ENCODE measurements at places on chromosomes 5 and 9.

GRCh38 chr5:165497707-165498106 lies 1992.3 kb downstream of the MAT2B start:
- no peak for DNase-seq

GRCh38 chr5:66820630-66821207 lies 224.5 kb downstream of the MAST4 start:
- no peak for DNase-seq

DNA sequence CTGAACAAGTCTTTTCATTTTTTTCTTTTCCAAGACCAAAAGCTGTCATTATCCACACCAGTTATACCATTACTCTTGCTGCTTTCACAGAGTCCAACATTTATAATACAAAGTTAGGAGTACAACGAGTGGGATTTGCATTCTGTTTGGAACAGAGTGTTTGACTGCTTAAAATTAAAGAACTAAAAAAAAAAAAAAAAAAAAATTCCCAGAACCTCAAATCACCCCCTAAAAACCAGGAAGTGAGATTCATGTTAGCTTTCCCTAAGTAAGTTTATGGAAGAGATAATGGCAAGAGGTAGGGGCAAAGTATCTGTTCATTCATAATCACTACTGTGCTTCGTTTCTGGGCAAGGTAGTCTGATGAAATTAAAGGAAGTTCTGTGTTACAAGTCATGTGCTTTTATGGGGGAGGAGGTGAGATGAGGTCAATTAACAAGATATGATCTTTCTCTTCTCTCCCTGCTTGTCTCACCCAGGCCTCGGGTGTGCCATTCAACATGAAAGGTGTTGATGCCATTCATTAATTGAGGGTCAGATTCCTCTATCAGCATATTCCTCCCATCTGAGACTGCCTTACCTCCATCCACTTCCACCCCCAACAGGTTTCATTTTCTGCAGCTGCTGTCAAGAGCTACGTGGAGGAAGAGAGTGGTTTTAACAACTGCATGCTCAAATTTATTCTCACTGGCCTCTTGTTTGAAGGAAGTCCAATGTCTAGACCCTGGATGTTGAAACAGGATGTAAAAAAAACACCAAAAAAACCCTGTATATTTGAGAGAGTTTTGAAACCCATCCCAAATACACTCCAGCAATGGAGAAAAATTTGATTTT lies 58.1 kb downstream of the MARCHF3 start:
- DNase-seq, result no peak

DNA sequence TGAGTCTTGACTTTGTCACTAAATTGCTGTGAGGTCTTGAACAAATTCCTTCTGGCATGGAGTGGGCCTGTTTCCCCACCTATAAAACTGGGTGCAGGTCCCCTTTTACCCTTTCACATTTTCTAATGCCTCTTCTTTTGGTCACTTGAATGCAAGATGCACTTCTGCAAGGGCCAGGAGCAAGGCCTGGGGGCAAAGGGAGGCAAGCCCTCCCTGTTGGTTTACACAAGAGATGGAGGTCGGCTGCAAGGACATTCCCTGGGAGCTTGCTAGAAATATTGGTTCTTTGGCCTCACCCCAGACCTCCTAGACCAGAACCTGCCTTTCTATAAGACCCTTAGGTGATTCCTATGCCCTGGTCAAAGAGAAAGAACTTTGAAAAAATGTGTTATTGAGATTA lies 5.8 kb downstream of the FOXE1 start:
- DNase-seq, result no peak

GRCh38 chr5:59955241-59955640 lies 61.7 kb upstream of the PDE4D start:
- DNase-seq, result no peak

- DNase-seq, result no peak
These were observed 48.4 kb downstream of the ADAMTS16 start for GRCh38 chr5:5188376-5189050.

- no peak for DNase-seq
These were observed 663.2 kb downstream of the TLR4 start for GRCh38 chr9:118367383-118367782.

DNA sequence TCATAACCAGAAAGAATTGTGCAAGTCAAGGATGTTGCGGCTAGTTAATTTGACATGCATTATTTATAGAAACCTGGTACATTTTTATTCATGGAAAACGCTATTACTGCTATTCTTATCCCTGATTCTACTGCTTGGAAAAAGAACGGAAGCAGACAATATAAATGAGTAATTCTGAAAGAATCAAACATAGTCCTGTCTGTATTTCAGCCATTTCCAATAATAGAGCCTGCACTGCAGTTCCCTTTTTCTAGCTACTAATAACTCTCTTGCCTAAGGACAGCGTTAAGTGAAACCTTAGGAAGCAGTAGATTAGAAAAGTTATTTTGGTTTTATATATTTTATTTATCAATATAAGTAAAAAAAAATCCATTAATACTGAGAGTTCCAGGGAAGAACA lies 414.9 kb downstream of the CYLC2 start:
- DNase-seq, result no peak

GRCh38 chr9:69785757-69786156 lies 25.9 kb upstream of the PTAR1 start:
- no peak for DNase-seq

DNA sequence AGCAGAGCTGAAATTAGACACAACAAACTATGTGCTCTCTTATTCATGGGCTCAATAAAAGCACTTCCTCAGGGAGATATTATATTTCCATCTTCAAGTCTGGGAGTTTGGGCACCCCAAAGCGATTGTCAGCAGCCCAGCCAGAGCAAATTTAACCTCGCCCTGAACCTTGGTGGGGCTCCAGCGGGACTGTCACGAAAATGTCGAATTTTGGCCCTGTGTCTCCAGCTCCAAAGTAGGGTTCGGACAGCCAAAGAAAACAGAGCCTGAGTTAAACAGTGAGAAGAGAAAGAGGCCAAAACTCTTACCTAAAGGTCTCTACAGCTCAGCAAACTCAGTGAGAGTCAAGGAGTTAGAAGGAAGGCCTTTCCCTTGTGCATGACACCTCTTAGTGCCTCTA lies 432.9 kb downstream of the SPATA31D1 start:
- peak; percentile 63 for DNase-seq

- no peak for DNase-seq
These were observed 114.8 kb upstream of the COL5A1 start for GRCh38 chr9:134526584-134527477.

DNA sequence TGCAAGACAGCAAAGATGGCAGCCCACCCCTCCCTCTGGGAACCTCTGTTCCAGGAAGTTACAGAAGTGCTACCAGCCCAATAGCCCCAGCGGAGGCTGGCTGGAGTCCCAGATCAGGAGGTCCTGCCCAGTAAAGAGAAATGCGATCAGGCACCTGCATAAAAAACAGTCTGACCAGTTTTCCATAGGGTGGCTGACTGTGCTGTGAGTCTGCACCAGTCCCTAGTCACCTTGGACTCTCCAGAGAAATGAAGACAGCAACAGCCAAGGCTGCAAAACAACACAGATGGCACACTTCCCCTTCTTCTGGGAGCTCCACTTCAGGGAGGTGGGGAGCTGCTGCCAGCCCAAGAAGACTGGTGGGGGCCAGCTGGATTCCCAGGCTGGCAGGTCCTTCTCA lies 265.5 kb upstream of the PCSK5 start:
- DNase-seq, result no peak

- peak; percentile 30 for DNase-seq
These were observed 1.4 kb downstream of the ADAMTS12 start for GRCh38 chr5:33890131-33891032.

DNA sequence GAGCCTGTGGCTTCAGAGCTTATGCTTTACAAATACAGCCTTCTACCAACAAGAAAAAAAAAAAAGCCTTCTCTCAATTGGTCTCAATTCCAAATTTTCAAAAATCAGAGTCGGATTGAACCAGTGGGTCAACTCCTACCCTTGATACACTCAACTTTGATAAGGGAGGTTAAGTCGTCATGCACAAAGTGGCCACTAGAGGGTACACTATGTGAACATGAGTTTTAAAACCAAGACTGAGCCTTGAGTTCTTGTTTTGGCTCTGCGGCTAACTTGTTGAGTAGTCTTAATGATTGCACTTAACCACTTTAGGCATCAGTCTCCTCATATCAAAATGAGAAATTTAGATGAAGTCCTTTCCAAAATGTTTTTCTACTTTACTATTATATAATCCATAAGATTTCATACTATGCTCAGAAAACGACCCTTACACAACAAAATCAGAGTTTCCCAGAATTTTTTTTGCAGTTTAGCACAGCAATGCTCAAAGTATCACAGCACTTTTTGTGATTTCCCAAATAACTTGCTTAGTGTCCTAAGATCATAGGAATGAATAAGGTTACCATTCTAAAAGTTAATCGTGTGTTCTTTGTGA lies 92.9 kb upstream of the MTAP start:
- DNase-seq, result no peak

DNA sequence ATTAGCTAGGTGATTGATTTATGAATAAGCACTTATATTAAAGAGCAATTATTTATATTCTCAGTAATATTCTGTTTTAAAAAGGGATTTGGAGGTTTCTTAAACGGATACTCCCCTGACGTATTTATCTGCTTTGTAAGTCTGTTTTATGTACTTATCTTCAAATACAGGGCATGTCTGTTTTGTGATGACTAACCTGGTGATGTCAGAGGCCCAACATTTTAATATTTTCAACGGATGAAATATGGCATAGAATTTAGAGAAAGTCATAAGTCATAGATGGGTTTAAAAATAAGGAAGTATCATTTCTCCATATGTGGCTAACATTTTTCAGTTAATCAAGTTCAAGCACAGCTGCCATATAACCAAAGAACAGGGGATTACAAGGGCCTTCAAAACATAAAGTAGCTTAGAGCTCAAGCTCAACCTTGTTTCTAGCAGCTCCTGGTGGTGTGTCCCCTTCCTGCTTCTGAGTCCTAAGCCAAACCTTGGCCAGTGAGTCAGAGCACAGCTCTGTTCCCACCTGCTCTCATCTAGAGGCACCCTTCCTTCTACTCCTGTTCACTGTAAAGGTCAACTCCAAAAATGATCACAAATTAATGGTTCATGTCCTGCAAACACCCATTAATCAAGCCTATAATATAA lies 131.4 kb downstream of the OXCT1 start:
- DNase-seq, result no peak

DNA sequence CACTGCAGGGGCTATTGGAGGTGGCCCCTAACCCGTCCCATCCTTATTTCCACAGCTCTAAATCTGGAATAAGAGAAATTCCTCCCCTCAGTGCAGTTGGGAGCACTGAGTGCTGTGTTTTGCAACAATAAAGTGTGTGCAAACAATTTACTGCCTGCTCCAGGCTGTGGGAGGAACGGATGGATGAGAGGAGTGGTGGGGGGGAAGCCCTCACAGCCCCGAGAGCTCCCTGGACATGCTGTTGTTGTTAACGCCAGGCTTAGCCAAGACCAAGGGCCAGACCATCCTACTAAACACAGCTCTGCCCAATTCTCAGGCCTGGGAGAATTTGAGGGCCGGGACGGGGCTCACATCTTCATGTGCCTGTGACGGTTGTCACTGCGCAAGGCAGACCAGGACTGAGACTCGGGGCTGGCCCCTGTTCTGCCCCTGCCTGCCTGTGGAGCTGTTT lies 200.2 kb downstream of the DAB2IP start:
- DNase-seq, result peak; percentile 50
